ENCODE measurements at places on chromosomes 2 and 18. TPM values are rescaled to one million over a fixed set of nuclear protein-coding genes. Genes with fewer than 3 reads are reported as not detected.

GRCh38 chr2:240921995-240922244 is 15.8 kb downstream of the CROCC2 start:
- DNase-seq = no peak

- no peak for DNase-seq
Measured at GRCh38 chr2:199811346-199811745, 39.6 kb downstream of the FTCDNL1 start.

DNA sequence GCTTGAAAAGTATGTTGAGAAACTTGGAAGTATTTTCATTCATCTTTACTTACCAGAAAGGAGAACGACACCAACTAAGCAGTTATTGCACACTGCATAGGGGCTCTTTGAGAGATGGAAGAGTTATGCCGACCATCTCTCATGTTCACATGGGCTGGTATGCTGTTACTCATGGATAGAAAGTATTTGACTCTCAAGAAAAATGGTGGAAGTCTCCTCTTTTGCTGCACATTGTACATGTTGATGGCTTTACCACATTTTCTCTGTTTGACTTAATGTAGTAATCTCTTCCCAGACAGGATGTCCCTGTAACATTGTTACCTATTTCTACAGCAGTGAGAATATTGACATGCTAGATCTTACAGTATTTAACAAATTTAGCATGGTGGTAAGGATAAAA is 23.2 kb downstream of the CAB39 start:
- no peak for DNase-seq

DNA sequence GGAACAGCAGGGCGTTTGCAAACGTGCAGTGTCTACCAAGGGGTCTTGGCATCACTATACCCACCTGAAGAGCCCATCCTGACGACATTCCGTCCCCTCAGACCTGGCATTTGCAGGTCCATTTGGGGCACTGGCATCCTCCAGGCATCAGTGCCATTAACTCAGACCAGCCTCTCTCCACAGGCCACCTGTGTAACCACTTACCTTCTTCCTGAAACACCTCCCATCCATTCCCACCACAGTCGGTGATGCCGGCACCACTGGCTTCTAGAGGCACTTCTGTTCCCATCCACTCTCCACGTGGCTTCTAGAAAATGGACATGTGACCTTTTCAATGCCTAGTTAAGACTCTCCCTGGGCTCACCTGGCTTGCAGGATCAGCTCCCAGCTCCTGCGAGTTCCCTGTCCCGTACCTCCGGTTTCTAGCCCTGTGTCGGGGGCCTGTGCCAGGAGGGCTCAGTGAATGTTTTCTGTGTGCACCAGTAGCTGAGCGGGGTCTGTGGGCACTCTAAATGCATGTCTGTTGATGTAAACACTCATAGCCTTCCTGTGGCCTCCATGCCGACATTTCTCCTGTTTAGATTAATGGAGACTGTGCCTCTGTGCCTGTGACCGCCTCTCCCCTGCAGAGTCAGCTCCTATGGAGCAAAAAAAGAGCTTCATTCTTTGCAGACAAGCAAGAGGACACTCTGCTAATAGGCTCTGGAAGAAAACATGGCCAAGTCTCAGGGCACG is 458.0 kb upstream of the HS6ST1 start:
- no peak for DNase-seq

DNA sequence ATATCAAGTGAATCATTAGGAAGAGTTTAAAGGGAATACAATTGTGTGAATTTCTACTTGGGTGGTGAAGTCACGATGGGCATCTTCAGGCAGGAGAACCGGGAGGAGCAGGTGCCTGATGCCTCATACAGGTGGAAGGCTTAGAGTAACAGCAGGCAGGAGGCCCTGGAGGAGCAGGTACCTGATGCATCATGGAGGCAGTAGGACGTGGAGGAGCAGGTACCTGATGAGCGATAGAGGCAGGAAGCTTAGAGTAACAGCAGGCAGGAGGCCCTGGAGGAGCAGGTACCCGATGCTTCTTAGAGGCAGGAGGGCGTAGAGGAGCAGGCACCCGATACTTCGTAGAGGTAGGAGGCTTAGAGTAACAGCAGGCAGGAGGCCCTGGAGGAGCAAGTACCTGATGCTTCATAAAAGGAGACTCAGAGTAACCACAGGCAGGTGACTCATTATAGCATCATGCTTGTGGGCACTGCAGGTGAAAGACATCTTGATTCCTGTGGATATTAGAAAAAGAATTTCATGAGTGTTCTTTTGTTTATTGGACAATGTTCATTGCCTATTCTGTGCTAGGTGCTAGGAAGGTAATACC is 133.9 kb downstream of the ATP9B start:
- peak; percentile 28 for DNase-seq

DNA sequence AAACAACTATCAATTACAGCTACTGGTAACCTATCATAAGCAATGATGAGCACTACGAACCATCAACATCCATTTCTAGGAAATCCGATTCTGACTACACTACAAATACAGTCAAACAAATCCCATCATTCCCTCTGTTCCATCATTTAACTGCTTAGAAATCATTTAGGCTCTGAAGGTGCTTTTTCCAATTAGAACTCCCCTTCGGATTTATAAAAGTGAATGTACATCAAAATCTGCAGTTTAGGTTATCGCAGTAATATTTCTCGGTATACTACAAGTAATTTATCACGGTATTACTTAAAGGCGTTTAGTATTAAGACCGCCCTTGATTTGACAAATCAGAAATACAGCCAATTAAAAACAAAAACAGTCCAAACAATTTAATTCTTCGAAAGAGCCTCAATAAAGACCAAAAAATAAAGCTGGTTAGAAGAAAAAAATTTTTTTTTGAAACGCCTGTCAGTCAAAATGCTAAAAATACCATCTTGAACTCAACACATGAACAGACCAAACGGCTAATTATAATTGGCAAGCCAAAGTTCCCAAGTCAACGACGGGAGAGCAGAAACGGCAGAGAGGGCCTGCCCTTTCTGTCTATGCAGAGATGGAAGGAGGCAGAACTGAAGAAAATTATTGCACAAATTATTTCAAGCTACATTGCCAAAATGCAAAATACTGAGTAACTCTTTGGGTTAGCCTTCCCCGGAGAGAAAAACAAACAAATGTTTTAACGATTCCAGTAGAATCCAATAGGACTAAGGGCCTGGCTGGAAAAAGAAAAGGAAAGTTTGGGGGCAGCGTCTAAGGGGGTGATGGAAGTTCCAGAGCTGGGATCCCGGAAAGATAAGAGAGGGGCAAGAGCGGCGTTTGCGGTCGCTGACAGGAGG is 1.2 kb downstream of the VPS54 start:
- no peak for DNase-seq

- DNase-seq = no peak
Measured at GRCh38 chr2:186984481-186984880, 135.5 kb upstream of the ZSWIM2 start.

GRCh38 chr2:173286153-173286809 is 68.4 kb upstream of the CDCA7 start:
- no peak for DNase-seq

The KCNS3 gene
- polyA plus RNA-seq = 5.6 TPM
